ENCODE measurements at places on chromosomes 11 and 22.

DNA sequence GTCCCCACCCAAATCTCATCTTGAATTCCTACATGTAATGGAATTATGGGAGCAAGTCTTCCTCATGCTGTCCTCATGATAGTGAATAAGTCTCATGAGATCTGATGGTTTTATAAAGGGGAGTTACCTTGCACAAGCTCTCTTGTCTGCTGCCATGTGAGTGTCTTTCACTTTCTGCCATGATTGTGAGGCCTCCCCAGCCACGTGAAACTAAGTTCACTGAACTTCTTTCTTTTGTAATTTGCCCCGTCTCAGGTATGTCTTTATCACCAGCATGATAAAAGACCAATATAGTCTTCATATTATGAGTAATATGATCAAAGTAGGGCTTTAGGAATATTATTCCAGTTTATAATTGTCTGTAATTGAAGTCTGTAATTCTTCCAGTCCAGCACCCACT, 86.3 kb upstream of the ANO5 start:
- DNase-seq = no peak

DNA sequence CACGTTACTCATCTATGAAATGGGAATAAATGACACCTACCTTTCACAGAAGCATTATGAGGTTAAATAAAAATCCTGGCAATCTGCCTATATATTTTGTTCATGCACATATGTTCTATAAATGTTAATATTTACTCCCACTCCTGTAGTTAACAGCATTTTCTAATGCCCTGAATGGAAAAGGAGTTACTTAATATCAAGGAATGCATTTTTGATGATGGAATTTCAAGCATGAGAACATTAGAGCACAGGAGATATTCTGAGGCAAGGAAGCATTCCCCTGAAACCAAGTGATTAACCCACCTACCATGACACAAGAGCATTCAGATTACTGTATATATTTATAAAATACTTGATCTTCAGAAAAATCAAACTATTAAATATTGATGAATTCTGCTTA, 102.1 kb downstream of the ARHGAP32 start:
- no peak for DNase-seq

GRCh38 chr11:76670485-76671236, at the start of gene LRRC32:
TSS of gene LRRC32 (minus strand) at chr11:76670747. CDS start at chr11:76665954, 4,793 bp downstream.
- DNase-seq = peak; percentile 41

DNA sequence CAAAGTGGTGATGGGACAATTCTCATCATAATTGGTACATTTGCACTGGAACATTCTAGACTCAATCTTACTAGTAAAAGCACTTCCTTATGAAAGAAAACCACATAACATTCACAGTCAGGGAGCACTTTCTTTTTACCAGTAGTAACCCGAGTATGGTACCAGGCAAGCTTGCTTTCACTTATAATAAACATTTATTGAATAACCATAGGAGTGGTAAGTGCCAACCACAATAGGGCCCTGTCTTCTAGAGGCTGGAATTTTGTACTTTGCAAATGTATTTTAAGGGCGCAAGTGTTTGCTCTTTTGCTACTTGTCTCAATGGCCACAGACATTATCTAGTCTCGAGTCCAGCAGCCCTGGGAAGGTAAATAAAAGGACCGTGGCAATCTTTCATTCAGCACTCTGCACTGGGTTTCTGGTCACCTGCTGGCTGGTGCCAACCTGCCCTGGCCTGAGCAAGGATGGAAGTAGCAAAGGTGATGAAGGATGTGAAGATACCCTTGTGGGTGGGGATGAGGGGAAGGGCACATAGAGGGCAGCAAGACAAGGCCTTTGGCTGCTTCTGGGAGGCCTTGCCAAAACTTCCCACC, 24.2 kb downstream of the C22orf31 start:
- no peak for DNase-seq

- no peak for DNase-seq
Observed at GRCh38 chr11:10866893-10867331, 9.1 kb upstream of the ZBED5 start.

DNA sequence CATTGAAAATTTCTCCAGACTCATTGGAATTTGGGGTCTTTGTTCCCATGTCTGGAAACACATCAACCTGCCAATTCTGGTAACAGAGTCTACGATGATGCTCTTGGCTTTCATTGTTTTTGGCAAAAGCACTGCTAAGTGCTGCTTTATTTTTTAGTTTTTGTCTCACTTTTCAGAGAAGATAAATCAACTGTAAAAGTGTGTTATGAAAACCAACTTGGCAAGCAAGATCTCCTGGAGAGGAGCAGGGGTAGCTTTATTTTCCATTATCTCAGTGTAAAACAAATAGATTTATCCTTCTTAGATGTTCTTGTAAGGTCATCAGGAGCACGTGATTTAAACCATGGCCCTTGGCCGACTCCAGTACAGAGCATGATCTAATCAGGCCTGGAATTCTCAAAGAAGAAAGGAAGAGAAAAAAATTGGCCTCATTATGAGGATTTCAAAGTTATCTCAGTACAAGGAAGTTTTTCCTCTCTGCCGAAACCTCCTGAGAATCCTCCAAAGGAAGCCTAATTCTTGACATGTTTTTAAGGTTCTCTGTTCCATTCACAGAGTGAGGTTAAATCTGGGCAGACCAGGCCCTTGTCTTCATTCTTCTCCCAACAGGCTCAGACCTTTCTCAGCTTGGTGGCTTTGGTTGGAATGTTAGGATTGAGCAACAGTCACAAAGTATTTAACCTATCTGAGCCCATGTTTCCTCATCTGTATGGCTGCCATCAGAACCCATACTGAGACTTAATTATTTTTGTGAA, 16.4 kb upstream of the PAMR1 start:
- DNase-seq = no peak

DNA sequence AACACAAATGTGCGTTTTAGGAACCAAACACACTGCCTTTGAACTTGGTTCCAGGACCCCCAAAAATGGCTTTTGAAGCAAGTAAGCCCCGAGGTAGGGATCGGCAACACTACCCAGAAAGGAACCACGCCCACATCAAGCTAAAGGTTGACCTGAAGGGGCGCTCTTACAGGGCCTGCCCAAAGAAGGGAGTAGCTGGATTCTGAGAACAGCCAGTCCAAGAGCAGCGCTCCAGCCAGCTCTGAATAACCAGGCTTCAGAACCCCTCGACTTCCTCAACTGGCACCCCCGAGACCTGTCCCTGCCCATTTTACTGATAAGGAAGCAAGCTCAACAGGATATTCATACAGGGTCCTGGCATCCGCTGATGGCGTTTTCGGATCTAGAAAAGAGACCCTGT, 18.9 kb upstream of the MOB2 start:
- DNase-seq = no peak

DNA sequence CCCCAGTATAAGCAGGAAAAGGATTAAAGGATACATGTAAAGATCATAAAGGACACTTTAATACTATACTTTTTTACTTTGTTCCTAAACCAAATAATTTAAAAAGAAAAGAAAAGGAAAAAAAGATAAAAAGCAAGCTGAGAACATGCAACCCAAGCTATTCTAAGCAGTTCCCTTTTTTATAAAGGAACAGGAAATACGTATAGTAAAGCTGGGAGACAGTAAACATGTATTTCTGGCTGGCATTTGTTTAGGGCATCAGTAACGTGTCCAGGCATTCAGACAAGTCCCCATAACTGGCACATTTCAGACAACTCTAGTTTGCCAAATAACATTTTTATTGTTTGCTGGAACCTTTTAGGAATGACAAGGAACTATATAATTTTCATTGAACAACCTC, 24.9 kb downstream of the BCO2 start:
- no peak for DNase-seq

- no peak for DNase-seq
Observed at GRCh38 chr11:18581825-18582224, 6.7 kb downstream of the UEVLD start.

GRCh38 chr11:116742104-116742503, 30.7 kb downstream of the BUD13 start:
- no peak for DNase-seq

GRCh38 chr11:119772076-119772475, 43.1 kb upstream of the NECTIN1 start:
- DNase-seq = no peak

DNA sequence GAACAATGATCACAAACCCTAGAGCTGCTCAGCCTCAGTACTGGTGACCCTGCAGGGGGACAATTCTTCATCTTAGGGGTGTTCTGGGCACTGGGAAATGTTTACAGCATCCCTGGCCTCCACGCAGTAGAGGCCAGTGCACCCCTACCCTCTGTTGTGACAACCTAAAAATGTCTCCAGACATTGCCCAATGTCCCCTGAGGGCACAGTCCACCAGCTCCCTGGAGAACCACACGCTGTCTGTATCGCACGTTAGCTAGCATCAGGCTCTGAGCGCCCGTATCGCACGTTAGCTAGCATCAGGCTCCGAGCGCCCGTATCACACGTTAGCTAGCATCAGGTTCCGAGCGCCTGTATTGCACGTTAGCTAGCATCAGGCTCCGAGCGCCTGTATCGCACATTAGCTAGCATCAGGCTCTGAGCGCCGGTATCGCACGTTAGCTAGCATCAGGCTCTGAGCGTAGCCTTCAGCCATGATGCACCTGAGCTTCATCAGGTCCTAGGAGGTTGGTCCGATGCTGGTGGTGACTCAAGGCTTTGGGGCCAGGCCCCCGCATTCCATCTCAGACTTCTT, 111.1 kb upstream of the ANO1 start:
- DNase-seq = no peak

DNA sequence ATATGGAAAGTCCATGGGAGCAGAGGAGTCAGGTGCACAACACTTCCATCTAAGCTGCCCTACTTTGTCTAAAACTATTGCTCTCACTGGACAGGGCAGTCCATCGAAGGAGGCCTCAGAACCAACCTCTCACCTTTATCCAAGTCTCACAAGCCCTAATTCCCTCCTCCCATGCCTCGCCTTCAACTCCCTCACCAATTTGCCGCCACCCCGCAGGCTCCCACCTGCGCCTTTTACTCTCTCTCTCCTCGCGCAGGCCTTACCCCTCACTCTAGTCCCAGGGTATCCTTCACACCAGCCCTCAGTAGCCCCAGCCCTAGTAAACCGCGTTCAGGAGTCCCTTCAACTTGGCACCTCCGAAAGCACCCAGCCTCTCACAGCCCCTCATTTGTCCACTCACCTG, 451 bp downstream of the FHIP1B start:
- no peak for DNase-seq
